ENCODE measurements at places on chromosomes 7 and 10.

DNA sequence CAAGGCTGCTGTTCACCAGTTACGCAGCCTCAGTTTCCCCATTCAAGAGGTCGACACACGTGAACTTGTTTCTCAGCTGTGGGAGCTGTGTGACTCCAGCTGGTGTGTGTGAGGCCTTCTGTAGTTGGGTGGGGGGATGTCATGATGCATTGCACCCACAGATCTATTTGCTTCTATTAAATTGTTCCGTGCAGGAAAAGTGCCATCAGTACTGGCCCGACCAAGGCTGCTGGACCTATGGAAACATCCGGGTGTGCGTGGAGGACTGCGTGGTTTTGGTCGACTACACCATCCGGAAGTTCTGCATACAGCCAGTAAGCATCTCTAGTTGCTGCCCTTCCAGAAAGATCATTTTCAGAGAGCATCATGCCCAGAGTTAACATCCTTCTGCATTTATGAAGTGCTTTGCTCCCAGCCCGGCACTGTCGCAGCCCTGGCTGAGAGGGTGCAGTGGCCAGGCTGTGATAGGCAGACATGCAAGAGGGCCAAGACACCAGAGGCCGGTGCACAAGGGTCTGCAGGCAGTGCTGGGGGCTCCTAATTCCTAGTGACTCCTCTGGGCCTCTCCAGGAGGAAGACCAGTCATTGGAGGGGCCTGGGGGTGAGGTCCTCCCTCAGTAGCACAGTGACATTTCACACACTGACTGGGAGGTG is 60.2 kb downstream of the MKI67 start:
- DNase-seq: no peak

GRCh38 chr7:36736899-36737211 is 12.6 kb upstream of the AOAH start:
- DNase-seq: no peak

- DNase-seq: no peak
These were observed 26.6 kb downstream of the GET4 start for GRCh38 chr7:902996-903395.

DNA sequence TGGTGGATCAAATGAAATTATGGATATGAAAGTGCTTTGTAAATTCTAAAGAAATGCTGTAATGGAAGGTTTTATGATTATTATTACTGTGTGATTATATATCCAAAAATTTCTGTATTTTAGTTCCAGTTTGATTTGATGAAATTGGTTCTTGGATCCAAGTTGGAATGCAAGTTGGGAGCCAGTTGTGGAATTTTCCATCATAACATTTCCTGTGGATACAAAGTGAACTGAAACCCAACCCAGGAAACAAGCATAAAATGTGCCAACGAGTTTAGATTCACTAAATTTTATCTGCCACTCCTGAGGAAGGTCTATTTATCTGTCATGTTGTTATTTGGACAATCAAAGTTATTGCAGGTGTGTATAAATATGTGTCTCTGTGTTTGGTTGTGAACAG is 131.4 kb upstream of the MDFIC start:
- DNase-seq: no peak

DNA sequence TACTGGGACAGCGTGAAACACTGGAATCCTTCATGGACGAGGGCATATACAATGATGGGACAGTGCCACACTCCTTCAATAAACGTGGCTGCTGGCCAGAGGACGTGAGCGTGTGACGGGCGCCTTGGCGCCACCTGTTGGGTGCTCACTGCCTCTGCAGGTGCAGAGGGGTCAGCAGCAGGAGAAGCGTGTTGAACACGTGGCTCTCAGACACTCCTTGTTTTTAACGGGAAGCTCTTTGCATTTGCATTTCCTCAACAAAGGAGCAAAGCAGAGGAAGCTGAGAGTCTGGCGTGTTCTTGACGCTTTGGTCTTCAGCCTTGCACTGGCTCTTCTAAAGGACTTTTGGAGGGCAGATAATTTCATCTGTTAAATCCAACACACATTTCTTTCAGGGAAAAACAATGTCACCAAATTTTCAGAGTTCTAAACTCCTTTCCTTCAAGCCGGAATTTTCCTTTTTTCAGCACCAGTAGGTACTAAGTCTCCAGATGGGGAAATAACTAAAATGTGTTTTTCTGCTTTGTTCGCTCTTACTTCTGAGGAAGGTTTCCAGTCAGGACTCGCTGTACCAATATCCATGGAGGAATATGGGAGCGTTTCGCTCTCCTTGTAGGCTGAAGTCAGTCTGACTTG is 2.9 kb upstream of the GET4 start:
- peak; percentile 89 for DNase-seq

DNA sequence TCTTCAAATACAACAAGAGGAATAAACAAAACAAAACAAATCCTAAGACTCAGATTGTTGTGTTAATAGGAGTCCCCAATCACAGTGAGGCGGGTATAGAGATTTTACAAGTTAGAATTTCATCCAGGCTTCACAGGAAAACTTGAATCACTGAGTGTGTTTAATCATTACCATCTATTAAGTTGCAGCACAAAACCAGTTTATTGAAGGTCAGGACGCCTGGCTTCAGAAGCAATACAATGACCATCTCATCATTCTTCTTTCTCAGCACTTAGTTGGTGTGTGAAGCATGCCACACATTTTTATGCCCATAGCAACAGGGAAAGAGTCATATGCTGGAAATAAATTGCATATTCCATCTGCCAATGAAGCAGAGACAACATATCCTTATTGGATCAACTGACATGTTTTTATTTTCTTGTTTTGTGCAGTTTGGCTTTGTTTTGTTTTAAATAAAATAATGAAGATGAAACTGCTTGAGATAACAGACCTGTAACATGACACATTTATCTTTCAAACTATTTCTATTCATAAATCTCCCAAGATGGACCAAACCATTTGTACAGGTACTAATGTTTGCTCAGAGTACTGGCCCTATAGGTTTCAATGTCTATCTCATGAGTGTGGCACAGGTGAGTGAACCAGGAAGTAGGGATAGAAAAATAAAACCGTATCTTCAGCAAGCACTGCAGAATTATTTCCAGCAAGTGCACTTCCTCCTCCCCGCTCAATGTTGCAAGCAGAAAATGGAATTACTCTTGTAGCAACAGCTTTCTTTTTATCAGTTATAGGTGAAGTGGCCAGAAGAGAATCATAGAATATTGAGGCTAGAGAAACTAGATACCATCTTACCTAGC is 40.4 kb downstream of the TAC1 start:
- no peak for DNase-seq

DNA sequence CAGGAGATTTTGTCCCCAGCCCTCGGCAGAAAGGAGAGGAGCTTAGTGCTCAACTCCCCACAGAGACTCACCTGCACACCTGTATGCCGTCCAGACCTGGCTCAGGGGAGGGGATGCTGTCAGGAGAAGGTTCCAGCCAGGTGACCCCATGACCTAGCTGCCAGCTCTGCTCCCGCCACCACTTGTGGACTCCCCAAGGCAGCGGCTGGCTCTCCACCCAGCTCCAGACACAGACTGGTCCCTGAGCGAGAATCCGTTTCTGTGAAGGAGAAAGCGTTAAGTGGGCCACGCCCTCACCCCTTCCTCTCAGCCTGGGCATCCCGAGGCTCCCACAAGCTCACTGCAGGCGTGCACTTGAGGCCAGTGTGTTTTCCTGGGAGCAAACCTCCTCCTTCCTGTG is 76.4 kb downstream of the RGS10 start:
- DNase-seq: no peak

All from left cardiac atrium (tissue), 4 donors.